ENCODE measurements at places on chromosomes 5 and 9.

DNA sequence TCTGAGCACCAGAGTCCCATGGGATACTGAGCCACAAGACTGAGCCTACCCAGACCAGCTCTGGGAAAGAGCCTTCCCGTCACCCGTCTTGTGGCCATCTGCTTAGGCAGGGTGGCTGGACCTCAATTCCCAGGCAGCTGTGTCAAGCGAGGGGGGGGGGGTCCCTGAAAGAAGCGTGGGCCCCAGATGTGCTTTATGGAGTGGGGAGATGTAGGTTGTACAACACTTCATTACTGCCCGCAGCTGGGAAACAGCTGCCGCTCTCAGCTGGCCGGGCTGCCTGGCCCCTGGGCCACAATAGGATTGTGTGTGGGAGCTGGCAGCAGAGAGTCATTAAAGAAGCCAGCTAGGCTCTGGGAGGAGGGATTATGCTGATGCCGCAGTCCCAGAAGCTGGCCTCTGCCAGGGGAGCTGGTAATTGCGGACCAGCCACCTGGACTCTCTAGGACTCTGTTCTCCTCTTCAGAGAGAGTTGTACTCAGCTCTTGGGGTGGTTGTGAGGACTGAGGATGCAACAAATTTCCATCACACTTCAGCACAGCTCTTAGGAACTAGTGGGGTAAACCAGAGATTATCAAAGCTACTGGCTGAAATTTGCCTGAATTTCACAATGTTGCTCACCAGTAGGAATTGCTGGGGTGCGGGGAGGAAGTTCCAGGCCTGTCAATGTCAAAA lies 145.4 kb downstream of the GADD45G start:
- DNase-seq, result no peak

DNA sequence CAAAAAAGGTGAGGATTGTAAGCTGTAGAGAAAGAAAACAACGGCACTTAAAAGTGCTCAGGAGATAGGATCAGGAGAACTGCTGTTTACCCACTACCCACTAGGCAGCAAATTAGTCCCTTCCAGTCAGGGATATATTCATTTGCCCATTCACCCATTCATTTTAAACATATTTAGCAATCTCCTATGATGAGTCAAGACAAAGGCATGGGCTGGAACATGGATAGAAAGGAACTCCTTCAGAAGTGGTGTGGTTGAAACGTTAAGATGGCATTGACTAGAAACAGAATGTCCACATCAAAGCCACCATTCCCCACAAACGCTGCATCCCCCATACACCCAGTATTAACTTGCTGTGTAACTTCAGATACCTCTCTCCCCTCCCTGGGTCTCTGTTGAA lies 225.7 kb downstream of the ASTN2 start:
- no peak for DNase-seq

DNA sequence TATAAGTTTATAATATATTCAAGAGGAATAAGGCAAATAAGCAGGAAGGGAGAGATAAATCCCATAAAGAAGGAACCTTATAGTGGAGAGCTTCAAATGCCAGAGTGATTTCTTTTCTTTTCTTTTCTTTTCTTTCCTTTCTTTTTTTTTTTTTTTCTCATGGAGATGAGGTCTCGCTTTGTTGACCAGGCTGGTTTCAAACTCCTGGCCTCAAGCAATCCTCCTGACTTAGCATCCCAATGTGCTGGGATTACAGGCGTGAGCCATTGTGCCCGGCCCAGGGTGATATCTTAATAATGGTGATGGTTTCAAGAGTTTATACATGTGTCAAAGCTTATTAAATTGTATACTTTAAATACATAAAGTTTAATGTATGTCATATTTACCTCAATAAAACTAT lies 19.6 kb upstream of the FOCAD start:
- no peak for DNase-seq

- DNase-seq, result no peak
Measured at GRCh38 chr5:41433552-41434181, 76.7 kb downstream of the PLCXD3 start.

GRCh38 chr5:127754259-127754658 lies 51.1 kb downstream of the CCDC192 start:
- DNase-seq, result no peak

- no peak for DNase-seq
Measured at GRCh38 chr9:114290561-114290986, 32.3 kb upstream of the ORM1 start.

DNA sequence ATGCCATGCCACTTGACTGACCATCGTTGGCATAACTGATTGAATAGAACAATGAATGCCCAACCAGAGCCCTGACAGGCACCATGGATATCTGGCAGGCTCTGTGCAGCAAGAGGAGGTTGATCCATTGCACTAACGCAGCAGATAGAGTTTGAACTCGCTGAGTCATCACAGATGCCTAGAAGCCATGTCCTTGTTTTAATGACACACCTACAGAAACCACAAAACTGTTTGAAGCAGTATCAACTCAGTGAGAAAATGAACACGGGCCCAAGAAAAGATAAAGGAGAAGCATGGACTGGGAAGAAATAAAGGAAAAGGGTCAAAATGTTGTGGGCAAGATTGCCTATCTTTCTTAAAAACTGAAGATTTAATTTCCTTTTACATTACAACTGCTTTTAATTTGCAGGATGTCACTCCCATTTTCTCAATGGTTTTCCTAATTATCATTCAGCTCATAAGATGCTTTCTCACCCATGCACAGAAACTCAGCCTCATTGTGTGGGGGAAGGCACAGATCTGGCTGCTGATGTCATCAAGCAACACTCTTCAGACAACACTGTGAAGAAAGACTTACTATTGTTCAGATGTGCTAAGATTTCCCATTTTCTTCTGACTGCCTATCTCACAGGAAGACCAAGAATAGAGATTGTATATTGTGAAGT lies 129.0 kb downstream of the PIK3R1 start:
- no peak for DNase-seq

DNA sequence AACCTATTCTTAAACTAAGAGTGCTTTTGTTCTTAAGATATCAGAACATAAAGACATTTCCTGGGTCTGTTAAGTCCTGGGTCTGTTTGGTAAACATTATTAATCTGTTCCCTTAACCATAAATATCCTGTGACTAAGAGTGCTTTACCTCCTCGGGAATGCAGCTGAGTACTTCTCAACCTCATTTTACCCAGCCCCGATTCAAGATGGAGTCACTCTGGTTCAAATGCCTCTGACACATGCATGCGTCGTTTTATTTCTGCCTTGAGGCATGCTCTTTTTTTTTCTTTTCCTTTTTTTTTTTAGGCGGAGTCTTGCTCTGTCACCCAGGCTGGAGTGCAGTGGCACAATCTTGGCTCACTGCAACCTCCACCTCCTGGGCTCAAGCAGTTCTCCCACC lies 39.8 kb upstream of the FBXL17 start:
- DNase-seq, result no peak

DNA sequence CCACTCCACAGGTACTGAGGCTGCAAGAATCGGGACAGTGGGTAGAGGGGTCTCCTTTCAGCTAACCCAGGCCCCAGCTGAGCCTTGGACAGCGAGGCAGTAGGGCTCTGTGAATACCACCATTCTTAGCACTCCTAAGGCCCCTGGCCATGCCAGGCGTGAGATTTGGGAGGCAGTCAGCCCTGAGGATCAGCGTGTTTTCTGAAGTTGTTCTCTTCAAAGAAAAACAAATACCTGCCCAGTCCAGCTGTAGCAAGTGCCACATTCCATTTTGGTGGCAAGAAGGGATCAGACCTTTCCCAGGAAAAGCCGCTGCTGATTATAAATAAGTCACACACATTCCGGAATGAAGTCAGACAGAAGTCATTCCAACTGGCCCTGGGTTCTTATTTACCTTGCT lies 47.8 kb downstream of the RALGPS1 start:
- DNase-seq, result no peak

- DNase-seq, result no peak
Measured at GRCh38 chr5:112772124-112772523, 34.4 kb downstream of the APC start.

GRCh38 chr5:124996023-124996763 lies 249.8 kb upstream of the ZNF608 start:
- no peak for DNase-seq

DNA sequence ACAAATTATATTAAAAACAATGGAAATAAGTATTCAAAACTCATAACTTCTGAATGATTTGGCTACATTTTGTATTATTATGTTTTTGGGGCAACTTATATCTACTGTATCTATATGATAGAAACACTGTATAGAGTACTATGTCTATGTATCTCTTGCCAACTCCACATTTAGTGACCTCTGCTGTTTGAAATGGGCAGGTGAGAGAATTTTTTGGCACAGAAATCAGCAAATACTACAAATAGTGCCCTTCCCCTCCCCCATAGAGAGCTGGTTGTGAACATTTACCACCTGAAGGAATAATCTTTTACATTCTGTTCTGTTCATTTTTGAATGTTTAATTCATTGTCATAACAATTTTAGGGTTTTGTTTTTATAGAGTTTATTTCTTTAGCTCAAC lies 545.3 kb downstream of the PDE4D start:
- no peak for DNase-seq

GRCh38 chr9:74595286-74595685 lies 98.2 kb downstream of the RORB start:
- DNase-seq, result no peak

GRCh38 chr5:98248949-98249348 lies 524.5 kb upstream of the RGMB start:
- no peak for DNase-seq

DNA sequence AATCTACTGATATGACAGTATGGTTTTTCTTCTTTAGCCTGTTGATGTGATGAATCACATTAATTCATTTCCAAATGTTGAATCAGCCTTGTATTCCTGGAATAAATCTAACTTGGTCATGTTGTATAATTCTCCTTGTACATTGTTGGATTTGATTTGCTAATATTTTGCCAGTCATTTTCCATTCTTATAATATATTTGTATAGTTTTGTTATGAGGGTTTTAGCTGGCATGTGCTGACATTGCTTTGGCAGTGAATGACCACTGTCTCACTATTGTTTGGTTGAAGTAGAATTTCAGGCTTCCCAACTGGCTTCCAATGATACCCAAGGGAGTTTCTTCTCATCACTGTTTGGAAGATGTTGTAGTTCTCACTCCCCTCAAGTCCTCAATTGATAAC lies 983.0 kb upstream of the PTPRD start:
- no peak for DNase-seq

DNA sequence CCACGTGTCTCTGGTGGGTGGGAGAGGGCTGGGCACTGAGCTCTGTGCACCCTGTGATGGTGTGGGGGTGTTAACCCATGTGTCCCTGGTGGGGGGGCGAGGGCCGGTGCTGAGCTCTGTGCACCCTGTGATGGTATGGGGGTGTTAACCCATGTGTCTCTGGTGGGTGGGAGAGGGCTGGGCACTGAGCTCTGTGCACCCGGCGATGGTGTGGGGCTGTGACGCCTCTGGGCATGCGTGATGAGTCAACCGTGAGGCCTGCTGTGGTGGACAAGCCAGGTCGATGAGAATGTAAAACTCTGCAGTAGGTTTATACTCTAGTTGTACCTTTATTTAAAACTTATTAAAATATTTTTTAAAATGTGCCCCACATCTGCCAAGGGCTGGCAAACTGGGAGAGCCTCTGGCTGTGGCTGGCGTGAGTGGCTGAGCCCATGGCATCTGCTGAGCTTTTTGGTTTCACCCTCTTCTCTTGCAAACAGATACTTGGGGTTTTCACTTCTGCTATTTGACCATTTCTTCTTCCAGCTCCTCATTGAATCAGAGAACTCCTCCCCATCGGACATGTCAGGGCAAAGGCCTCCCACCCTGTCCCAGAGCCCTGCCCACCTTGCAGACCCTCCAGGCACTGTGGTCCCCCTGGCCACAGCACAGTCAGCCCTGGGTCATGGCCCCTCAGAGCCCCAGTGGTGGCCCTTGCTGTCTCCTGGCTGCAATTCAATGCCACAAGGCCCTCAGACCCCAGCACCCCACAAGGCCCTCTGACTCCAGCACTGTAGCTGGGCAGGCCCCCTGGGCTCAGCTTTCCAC lies 18.5 kb upstream of the EXOC3 start:
- DNase-seq, result no peak

DNA sequence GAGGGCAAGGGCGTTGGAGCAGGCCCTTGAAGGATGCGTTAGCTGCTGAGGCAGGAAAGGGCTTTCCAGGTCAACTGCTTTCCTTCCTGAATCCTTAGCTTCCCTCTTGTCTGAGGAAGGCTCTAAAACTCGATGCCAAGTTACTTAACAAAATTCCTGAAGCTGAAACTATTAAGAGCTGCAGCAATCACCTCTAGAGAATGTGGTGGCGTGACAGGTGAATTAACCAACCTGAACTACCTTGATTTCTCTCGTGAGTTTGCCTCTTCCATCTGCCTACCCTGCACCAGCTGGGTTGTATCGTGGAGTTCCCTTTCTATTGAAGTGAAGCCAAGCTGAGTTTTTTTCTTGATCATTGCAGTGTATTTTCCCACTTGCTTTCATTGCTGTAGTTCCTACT lies 96.1 kb downstream of the PDE8B start:
- no peak for DNase-seq

GRCh38 chr5:50751064-50751657 lies 84.7 kb downstream of the PARP8 start:
- no peak for DNase-seq

DNA sequence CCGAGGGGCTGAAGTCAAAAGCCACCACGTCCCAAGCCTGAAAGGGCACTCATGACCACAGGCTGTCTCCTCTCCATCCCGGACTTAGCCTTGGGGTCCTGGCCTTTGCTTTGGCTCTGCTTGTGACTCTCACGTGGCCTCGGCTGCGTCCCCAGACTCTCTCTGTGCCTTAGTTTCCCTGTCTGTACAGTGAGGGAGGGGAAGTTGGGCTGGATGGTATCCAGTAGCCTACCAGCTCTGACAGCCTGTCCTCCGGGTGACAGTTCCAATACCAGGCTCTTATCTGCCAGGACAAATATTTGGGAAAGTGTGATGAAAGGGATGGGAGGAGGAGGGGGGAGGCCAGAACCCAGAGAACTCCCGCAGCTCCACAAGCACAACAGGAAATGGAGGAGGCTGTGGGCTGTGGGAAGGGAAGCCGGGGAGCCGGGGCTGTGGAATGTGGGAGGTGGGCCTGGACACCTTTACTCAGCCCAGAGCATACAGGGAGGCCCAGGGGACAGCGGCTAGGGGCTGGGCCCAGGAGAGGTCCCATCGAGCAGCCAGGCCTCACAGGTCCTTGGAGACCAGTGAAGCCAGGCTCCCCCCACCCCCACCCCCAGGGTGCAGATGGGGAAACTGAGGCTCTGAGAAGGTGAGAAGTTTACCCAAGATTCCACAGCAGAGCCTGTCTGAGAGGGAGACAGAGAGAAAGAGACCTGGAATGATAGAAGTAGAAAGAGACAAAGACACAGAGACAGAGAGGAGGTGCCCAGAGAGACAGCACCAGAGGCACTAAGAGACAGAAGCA lies 18.3 kb downstream of the PDGFRB start:
- peak; percentile 72 for DNase-seq

DNA sequence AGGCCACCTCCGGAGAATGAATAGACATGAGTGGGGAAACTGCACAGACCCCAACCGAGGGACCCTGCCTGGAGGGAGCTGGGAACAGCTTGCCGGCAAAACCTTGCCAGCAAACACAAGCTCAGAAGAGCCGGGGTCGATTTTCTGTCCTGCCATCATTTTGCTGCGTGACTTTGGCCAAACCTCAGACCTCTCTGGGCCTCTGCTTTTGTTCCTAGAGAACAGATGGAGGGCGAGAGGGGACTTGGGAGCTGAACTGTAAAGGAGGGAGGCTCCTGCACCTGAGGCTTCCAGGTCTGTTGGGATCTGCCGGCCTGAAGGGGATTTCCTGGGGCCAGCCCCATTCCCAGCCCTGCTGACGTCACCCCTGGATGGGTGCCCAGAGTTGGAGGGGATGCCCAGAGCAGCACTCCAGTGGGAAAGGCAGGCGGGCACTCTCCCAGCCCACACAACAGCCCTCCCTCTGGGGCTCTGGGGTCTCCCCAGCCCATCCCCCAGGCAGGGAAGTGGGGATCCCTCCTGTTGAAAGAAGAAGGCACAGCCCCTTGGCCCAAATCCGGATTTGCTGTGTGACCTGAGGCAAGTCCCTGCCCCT lies 40.4 kb upstream of the SYNPO start:
- DNase-seq, result peak; percentile 82
